CMK (cell line): ENCODE measurements at places on chromosomes 7 and 10.

DNA sequence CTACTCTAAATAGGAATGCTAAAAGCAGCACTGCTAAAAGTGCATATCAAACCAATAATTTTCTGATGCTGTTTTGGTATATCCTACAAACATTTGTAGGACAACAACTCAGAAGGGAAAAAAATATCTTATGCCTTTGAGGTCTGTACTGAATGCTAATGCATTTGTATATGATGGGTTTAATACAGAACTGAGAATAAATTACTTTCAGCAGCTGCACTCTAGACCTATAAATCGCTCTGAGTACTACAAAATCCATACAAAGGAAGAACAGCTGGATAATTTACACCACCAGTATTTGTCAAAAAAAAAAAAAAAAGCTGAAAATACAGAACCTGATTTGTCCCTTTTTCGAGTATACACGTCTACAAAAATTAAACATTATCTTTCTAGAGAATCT lies 344.0 kb downstream of the LRRTM3 start:
- DNase-seq, result no peak

GRCh38 chr7:151827620-151828019 lies 49.3 kb downstream of the PRKAG2 start:
- DNase-seq, result no peak

- DNase-seq, result no peak
Observed at GRCh38 chr10:95214369-95214768, 20.3 kb downstream of the ACSM6 start.

GRCh38 chr7:128270826-128271272 lies 29.8 kb downstream of the LEP start:
- DNase-seq, result no peak

GRCh38 chr7:150958597-150958996 lies 19.5 kb downstream of the KCNH2 start:
- DNase-seq, result no peak

DNA sequence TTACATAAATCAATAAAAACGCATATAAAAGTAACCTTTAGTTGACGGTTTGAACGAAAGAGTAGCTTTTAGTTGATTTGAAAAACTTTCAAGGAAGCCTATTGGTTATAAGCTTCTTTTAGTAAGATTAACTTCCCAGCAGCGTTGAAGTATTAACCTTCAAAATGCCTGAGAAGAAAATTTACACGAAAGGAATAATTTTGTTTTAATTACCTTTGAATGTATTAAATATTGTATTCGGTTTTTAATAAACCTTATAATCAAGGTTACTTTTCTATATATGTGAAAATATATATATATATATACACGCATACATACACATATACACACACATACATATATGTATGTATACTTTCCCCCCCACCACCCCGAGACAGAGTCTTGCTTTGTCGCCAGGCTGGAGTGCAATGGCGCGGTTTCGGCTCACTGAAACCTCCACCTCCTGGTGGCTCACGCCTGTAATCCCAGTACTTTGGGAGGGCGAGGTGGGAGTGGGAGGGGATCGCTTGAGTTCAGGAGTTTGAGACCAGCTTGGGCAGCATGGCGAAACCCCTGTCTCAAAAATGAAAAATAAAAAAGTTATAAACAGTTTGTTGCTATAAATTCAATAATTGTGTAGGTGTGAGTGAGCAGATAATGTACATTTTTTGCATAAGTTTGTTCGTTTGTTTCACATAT lies 57.6 kb upstream of the EZH2 start:
- DNase-seq, result peak; percentile 64

GRCh38 chr7:154879629-154880028 lies 123.3 kb downstream of the PAXIP1 start:
- no peak for DNase-seq
